CD8-positive, alpha-beta T cell (primary cell): ENCODE measurements at places on chromosomes 12 and 14.
A peak's percentile ranks its signal among the peaks of the same experiment; 100 is the strongest.

GRCh38 chr12:10750385-10750727, 27.2 kb upstream of the YBX3 start:
- no peak for DNase-seq

DNA sequence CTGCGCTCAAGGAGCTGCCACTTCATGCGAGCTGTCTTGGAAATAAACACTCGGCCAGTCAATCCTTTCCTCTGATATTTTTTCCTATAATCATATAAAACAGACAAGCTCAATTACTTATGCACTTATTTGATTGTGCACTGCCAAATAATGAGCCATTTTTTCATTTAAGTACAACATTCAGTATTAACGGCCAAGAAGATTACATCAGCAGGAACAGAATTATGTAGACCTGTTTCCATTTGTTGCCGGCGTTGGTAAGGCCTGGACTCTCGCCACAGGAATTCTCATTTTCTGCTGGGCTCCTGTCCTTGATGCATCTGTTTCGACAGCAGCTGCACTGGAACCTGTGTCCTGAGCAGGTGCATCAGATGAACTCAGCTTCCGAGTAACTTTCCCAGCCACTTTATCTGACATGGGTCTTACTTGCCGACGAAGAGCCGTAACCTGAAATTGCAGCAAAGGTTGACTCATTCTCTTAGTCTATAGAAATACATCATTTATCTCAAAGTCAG, 110.2 kb downstream of the KIF21A start:
- no peak for DNase-seq

DNA sequence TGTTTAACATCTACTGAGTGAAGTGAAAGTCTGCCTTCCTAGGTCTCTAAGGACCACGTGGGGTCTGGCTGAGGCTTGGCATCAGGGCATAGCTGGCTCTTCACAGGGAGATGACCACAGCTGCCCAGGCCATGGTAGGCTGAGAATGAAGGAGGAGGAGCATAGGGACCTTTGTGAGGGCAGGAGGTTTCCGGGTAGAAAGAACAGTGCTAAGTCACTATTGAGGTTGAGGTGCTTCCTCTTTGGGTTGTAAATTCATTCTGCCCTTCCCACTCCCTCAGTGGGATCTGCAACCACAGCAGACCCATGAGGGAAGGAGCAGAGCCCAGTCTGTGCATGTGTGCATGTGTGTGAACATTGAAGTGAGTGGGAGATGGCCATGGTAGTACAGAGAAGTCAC, 909.6 kb downstream of the VRK1 start:
- DNase-seq, result peak; percentile 27

DNA sequence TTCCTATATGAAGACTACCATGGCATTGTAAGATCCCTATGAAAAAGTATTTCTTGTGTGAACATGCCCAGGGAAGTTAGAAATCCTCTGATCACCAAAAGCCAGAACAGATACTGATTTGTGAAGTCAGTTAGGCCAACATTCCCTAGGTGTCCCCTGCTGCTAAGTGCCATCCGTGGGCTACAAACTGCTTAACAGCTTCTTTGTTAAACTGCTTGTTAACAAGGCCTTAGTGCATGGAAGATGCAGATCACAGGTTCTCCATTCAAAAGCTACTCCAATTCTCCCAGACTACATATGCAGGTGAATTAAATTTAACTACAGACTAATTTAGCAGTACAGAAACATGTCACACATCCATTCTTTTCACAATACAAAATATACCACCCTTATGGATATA, 108.2 kb downstream of the PRICKLE1 start:
- no peak for DNase-seq

DNA sequence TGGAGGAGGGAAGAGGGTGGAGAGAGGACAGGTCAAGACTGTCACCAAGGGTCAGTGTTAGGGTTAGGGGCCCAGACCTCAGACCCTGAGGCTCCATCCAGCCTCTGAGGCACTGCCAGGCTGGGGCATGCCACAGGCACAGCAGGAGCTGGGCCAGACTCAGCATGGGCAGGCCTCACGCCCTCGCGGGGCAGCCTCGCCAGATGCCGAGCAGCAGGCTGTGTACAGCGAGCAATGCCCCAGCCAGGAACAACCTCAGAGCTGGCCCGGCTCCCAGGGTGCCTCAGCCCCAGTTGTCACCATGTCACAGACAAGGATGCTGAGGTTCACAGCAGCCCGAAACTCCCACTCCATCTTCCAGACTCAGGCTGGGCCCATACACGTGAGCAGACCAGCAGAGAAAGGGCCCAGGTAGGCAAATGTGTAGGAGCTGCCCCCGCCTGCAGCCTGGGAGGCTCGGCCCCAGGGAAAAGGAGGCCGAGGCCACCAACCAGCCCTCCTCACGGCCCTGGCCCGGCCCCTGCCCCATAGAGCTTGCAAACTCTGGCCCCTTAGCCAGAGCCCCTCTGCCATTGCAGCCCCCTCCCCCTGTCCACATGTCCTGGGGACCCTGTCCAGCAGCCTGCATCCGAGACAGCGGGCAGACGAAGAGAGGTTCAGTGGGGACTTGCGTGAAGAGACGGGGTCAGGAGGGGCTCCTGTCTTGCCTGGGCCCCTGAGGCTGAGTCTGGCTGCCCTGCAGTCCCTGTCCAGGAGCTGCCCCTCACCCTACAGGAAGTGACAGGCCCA, 7.5 kb downstream of the C14orf180 start:
- DNase-seq, result no peak

GRCh38 chr12:88946372-88946997, 366.2 kb upstream of the KITLG start:
- no peak for DNase-seq

DNA sequence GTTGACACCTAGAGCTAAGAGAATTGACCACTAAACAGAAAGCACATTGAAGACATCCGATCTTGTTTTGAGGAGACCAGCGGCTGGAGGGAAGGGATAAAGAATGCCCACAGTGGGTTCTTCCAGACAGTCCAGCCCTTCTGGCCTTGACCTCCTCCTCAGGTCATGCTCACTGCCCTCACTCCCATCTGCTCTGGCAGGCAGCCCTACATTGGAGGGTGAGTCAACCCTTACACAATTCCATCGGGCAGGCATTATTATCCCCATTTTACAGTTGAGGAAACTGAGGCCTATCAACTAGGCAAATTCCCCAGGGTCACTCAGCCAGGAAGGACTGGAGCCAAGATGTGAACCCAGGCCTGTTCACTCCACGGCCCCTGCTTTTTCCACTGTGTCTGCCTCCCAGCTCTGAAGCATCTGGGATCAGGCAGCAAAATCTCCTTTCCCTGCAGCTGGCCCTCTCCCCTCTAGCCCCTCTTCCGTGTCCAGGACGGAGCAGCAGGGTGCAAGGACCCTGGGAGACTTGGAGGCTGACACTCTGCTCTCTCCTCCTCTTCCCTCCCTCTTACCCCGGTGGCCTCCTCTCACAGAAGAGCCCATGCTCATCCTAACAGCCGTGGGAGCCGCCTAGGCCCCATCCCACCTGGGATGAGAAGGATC, 5.3 kb downstream of the SCNN1A start:
- no peak for DNase-seq

GRCh38 chr14:95097385-95097784, 59.9 kb downstream of the DICER1 start:
- DNase-seq, result no peak

- no peak for DNase-seq
Observed at GRCh38 chr14:61111209-61111665, 130.2 kb downstream of the SLC38A6 start.

DNA sequence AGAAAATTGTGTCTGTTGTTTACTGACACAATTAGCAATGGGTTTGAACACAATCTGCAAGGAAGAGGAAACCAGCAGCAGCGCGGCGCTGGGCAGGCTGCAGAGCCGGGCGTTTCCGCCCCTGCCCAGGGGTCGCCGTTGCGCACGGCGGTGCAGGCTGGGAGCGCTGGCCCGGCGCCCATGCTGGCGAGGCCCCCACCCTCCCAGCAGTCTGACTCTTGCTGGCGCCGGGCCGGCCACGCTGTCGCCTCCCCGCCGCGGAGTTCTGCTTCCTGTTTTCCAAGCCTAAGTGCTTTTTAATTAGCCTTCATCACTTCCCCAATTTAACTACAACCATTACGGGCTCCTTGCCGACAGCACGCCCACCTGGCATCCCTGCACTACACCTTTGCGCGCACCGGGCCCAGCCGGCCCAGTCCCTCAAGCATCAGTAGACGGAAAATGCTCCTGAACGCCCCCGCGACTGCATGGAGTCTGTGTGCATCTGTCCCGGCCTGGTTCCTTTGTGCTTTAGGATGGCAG, 212.1 kb downstream of the GXYLT1 start:
- peak; percentile 17 for DNase-seq

DNA sequence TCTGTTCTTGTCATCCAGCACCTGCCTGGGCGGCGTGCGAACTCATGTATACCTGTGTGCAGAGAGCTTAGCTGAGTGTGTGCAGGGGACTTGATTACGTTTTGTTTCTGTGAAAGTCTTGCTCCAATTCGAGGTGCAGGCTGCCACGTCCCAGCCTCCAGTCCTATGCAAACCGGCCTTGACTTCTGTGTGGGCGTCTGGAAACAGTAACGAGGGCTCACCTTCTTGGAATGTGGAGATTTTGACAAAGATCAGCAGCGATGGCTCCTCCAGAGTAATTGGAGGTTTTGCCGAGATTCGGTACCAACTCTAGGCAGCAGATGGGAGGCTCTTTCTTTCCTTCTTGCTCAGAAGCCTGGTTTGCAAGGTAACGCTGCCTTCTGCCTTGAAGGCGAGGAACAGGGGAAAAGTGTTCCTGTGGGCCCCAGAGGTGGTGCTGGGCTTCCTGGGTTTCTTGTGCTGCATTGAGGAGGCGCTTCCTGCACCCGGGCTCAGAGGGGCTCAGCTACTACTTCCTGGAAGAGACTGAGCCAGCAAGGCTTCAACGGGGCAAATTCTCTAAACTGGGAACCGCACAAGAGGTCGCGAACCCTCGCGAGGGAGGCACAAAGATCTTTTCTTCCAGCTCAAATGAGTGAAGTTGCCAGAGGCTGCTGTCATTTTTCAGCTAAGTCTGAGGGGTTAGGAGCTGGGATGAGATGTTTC, 249.0 kb downstream of the AACS start:
- no peak for DNase-seq

- DNase-seq, result no peak
Observed at GRCh38 chr12:41532072-41532471, 344.0 kb downstream of the PDZRN4 start.

GRCh38 chr12:23043646-23044045, 418.7 kb downstream of the ETNK1 start:
- DNase-seq, result no peak
